ENCODE measurements at places on chromosomes 2 and 18.

- DNase-seq = no peak
These were observed 29.0 kb downstream of the PHLPP1 start for GRCh38 chr18:62744076-62744968.

- DNase-seq = no peak
These were observed 166.4 kb downstream of the TMEM247 start for GRCh38 chr2:46645681-46646162.

DNA sequence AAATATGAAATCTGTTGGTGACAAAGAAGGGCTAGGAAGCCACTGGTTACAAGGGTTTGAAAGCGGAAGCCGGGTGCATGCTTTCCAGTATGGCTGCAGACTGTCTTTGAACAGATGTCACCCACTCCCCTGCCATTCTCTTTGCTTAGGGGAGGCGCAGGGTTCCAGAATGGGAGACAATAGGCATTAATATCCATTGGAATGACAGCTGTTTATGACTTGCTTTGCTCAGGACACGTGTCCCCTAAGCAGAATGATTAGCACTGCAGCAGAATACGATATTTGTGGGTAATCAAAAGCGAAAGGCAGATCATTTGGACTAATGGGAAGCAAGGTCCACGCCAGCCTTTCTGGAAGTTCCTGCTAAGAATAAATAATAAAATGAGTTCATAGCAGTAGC is 25.8 kb upstream of the NRP2 start:
- DNase-seq = no peak

- DNase-seq = no peak
These were observed 30.2 kb upstream of the FAHD2A start for GRCh38 chr2:95372216-95372829.

DNA sequence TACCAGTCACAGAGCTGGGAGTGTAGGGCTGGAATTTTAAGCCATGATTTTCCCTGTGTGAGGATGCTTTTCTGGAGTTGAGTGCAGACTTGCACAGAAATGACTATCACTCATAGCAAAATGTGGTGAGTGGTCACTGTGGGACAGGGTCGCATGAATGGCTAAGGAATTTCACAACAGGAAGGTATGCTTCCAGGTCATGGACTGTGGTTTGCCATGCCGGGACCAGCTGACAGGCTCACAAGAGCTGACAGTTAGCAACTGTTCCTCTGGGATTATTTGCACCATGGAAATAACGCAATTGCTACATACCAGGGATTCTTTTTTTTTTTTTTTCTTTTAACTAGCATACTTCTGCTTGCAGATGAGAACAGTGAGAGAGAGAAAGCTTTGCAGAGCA is 3.8 kb upstream of the UXS1 start:
- DNase-seq = no peak

GRCh38 chr18:45165176-45165713 is 450.0 kb upstream of the SLC14A2 start:
- DNase-seq = no peak

GRCh38 chr2:116737951-116738350 is 1076.5 kb upstream of the DDX18 start:
- DNase-seq = no peak

DNA sequence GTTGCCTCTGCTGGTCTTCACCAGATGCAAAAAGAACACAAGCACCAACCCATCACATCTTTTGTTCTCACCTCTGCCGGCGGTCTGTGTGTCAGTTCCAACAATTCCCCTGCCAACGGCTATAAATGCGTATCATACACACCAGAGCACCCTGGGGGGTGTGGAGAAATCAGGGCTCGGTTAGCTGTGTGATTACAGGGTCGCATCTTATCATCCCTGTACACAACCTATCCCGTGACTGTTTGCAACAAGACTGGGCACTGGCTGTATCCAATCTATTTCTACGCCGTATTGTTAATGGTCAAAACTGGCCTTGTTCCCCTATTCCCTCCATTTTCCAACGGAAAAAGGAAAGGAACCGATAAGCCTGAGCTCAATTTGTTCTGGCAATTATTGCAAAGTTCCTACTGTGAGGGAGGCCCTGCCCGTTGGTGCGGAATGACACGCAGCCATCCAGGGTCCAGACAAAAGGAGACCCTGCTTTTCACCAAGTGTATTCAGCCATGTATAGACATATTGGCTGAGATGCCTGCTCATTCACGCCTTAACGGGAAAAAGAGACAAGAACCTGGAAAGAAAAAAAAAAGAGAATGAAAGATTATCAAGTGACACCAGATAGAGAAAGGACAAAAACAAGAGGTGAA is 136.9 kb downstream of the CDH20 start:
- no peak for DNase-seq

DNA sequence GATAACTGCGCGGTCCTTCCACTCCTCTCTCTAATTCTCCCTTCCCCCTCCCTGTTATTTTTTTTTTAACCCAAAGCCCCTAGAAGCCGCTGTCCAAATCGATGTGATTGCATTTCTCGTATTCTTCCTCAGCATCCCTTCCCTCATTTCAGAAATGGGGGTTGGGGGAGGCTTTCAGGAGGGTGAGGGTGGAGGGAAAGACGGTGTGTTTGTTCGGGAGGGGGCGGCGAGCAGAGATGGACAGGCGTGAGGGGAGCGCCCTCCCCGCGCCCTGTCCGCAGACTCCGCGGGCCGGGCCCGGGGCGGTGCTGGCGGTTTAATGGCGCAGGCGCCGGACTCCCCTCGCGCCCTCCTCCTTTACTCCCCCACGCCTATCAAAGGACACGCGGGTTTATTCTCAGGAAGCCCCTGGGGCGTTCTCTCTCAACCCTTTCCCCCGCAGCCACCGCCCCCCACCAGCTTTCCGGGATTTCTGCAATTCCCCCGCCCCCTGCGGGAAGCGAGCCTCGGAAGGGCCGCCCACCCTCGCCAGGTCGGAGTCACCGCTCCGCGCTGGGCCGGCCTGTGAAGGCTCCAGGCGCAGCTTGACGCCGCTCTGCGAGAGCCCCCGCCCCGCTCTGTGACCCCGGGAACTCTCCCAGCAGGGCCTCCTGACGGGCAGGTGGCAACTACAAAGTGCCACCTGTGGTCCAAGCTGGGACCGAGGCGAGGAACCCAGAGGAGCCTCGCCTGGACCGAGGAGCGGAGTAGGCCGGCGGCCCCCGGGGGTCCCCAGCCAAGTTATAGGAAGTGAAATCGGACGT is 981 bp downstream of the ST8SIA3 start:
- DNase-seq = no peak

GRCh38 chr2:99974275-99974674 is 168.1 kb downstream of the AFF3 start:
- DNase-seq = no peak

DNA sequence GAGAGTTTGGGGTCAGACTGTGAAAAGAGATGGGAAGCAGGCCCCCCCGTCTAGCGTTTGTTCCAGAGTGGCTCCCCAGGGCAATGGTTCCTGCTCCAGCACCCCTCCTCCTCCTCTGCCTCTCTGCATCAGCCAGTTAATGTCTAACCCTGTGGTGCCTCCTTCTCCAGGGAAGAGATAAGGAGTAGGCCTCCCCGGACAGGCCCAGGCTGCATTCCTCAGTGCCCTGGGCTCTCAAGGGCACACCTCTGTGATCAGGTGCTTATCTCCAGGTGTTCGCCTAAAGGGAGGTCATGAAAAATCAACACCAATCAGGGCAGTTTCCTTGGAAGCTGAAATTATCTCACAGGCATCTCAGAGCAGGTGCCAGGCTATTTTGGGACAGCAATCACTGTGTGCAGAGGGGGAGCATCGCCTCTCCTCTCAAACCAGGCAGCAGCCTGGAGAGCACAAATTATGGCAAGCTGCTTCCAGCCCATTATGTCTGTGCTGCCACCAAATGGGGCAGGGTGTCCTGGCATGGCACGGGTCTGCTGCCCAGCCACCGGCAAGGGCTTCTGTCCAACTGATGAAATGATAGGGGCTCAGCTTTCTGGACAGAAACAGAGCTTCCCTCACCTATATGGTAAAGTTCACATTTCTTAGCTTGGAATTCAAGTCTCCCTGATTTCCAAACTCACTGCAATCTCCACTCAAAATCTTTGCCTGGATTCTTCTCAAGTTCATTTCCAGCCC is 255.8 kb upstream of the SLC14A2 start:
- no peak for DNase-seq

DNA sequence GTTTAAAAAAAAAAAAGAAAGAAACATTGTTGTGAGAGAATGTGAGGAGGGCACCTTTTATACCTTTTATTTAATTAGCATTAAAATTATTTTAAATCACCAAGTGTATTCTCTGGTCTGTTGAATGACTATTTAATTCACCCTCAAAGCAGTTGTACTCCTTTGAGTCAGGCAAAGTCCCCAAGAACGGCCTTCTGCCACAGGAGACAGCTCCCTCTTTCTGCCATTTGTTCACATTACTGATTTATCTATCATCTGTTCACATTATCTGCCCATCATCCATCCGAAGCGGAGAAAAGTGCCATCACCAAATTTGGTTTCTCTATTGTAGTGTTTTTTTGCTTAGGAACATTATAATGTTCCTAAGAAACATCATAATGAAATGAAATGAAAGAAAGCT is 240.7 kb upstream of the DPP10 start:
- no peak for DNase-seq

- DNase-seq = no peak
These were observed 50.6 kb downstream of the ABCG8 start for GRCh38 chr2:43889416-43889815.

All from CMK (cell line).